ENCODE measurements at places on chromosomes 12 and 14.

- DNase-seq = no peak
These were observed 1.2 kb downstream of the ULK1 start for GRCh38 chr12:131895640-131896079.

- DNase-seq = no peak
These were observed 220.9 kb downstream of the FSCB start for GRCh38 chr14:44286201-44286600.

DNA sequence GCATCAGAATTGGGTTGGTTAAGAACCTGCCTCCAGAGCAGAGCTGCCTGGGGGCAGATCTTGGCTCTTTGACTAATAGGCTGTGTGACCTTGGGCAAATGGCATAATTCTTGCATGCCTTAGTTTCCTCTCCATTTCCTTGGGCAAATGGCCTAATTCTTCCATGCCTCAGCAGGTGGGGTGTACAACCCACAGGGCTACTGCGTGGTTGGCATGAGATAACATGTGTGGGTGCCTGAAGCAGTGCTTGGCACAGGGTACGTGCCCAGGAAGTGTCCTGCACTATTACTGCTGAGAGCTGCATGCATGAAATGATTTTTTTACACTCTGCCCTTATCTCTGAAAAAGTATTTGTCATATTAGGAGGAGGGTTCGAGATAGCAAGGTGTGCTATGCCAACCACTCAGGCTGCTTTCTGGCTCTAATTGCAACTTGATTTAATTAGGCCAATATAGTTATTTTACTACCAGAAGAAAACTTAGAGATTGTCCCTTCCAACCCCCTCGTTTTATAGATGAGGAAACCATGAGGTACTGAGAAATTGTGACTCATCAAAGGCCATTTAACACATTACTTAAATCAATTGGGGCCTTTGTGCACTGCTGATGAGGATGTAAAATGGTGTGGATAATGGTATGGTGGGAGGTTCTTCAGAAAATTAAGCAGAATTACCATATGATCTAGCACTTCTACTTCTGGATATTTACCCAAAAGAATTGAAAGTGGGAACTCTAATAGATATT is 161.6 kb upstream of the HIF1A start:
- DNase-seq = no peak

DNA sequence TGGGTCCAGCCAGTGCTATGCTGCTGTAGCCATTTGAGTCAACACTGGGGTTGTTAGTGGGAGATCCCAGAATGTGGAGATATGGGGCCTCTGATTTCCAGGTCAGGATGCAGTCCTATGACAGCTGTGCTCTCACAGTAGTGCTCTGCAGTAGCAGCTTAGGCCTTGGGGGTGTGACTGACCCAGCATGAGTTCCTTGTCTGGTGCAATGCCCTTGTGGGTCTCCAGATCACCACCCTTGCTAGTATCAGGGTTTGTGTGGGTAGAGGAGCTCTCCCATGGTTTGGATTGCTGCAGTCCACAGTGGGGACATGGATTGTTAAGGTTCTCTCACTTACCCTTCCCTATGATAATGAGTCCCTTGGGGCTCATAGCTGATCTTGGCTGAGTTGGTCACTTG is 113.7 kb downstream of the RAD51B start:
- no peak for DNase-seq
